ENCODE measurements at places on chromosomes 7 and 10.

DNA sequence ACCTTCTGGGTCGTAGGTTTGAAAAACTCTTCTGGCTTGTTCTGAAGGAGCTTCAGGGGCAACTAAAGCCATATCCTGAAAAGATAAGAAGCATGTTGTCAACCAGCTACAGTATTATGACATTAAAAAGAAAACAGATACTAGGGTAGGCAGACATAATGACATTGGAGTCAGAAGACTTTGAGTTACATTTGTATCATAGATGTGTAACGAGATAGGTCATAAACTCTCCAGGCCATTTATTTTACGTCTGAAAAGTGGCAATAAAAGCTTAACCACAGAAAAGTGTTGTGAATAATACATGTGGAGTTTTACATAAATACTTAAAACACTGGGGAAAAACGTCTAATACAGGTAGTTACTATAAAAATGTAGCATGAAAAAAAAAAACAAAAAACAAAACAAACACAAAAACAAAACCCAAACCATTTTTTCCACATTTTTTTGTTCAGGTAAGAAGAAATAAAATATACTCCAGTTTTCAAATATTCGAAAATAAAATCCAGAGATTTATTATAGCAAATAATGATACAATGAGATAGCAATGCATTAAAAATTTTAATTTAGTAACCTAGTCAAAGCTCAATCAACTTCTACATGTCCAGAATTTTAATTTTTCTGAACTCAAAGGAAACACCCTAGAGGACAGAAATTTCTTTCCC, 64.1 kb downstream of the MINDY3 start:
- no peak for DNase-seq

DNA sequence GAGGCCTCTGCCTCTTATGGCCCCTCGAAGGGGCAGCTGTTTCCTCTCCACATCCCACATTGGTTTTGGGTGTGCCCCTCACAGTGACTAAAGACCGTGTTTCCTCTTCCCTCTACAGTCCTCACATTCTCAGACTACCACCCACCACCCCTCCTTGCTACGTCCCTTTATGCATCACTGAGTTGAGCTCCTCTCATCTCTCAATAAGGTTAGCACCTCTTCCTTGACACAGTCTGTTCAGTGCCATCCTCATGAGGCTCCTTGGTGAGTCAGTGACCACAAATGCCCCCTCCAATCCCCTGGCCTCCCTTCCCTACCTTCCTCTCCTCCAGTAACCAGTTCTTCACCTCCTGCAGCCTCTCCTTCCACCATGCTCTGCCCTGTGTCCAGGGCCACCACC, 239.1 kb upstream of the MYO3A start:
- no peak for DNase-seq

DNA sequence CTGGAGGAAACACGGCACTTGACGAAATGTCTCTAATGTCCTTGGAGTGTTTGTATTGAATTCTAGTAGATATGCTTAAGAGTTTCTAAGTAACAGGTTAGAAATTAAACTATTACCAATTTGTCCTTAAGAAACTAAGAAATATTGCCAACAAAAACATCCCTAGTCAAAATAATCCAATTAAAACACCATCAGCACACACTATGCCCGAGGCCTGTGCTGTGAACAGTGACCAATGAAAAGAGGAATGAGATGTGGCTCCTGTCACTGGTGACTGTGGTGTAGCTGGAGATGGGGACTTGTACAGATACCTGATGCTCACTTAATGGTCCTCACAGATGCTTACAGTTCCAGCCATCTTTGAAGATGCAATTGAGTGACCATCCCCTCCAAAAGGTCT, 651.1 kb downstream of the SORCS3 start:
- DNase-seq: no peak

- DNase-seq: no peak
Measured at GRCh38 chr10:132883391-132883881, 58.9 kb downstream of the CFAP46 start.

DNA sequence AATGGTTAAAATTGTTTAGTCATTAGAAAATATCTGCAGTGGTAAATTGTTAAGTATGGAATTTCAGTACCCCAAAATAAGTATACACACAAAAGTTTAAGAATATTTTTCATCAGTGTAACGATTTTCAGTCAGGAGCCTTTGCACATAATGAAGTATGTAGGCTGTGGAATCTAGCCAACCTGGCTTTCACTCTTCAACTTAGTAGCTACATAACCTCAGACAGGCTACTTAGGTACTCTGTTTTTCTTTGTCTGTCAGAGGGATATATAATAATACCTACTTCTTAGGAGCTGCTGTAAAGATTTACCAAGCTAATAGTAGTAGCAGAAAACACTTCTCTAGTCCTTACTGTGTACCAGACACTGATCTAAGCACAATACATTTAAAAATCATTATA, 137.5 kb downstream of the ZEB1 start:
- no peak for DNase-seq

DNA sequence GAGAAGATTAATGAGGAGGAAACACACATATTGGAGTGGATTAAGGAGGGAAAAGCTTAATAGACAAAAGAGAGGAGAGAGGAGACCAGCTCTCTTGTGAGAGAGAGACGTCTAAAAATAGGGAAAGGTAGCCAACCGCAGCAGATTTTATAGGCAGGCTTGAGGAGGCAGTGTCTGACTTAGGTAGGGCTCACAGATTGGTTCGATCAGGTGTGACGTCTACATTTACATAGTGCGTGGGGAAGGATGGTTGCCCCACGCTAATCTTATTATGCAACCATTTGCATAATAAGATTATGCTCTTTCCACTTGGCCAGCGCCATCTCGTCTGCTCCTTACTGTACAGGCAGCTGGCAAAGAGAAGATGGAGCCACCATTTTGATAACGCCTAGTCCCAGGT, 122.0 kb downstream of the MARCHF5 start:
- no peak for DNase-seq

GRCh38 chr10:67438605-67439304, 257.2 kb downstream of the CTNNA3 start:
- DNase-seq: no peak

- DNase-seq: no peak
Measured at GRCh38 chr10:14184841-14185315, 145.8 kb downstream of the FRMD4A start.

GRCh38 chr7:74103219-74103772, 19.7 kb downstream of the LIMK1 start:
- no peak for DNase-seq

DNA sequence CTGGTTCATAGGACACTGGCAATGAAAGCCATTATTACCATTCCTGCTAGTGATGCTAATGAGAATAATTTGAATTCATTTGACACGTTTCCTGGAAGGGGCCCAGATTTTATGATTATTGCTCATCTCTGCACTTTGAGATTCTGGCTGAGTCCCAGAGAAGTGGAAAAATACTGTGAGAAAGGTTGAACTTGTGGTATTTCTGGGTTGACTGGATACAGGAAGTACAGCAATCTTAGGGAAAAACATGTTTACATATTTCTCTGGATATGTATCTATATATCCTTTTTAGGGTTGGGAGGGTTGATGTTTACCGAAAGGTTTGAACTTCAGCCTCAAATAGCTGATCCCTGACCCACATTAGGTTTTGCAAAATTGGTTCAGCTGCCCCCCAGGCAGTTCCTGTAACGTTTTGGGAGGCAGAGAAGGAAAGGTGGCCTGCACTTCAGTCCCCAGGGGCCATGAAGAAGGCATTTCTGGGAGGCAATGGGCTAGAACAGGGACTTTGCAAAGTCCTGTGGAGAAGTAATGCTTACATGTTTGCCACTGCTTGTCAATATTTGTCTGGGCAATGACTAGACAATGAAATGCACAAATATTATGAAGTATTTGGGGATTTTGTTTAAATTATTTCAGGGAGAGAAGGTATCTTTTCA, 253.7 kb upstream of the PITRM1 start:
- peak; percentile 81 for DNase-seq

DNA sequence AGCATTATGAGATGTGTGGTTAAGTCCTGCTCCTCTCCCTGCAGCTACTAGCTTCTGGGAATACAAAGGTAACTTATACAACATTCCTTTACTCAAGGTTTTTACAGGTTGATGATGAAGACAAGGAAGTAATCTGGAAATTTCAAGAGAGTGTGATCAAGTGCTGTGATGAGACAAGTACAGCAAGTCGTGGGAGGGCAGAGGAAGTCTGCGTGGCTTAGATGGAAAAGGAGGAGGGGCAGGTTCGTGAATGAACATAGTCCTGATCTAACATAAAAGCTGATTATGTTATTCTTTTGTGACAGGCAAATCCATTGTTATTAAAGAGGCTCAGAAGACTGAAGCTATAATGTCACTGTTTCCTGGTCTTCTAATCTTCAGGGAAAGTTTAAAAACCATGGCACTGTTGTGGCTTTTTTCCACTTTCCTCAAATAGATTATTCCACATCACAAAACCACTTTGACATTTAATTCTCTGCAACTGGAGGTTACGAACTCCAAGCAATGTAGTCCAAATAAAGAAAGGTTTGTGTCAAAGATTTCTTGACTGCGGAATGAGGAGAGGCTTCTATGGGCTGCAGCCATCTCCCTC, 84.1 kb downstream of the CPXM2 start:
- DNase-seq: no peak

- no peak for DNase-seq
Measured at GRCh38 chr10:69359594-69359993, 57.1 kb downstream of the TACR2 start.

- DNase-seq: peak; percentile 45
Measured at GRCh38 chr7:98360221-98361130, 40.4 kb downstream of the BAIAP2L1 start.

DNA sequence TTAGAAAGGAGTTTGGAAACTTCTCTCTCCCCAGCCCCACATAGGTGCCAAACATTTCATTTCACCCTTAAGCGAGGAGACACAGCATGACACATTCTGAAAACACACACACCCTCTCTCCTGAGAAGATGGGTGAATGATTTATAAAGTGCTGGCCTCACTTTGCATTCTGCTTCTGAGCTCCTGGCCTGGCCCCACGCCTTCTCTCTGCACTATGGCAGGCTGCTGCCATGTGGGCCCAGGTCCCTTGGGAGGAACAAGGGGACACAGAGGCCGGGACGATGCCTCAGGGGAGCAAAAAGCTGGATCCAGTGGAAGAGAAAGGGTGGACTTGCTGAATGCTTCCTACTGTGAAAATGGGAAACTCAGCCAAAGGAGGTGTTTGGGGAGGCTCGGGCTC, 56.0 kb downstream of the CPXM2 start:
- no peak for DNase-seq

GRCh38 chr7:135943134-135943879, 33.9 kb downstream of the MTPN start:
- no peak for DNase-seq

GRCh38 chr7:140519007-140519399, 39.7 kb upstream of the MKRN1 start:
- no peak for DNase-seq

- no peak for DNase-seq
Measured at GRCh38 chr7:1654738-1655475, 15.2 kb upstream of the ELFN1 start.

- DNase-seq: no peak
Measured at GRCh38 chr10:76871697-76872295, 765.8 kb downstream of the KCNMA1 start.

DNA sequence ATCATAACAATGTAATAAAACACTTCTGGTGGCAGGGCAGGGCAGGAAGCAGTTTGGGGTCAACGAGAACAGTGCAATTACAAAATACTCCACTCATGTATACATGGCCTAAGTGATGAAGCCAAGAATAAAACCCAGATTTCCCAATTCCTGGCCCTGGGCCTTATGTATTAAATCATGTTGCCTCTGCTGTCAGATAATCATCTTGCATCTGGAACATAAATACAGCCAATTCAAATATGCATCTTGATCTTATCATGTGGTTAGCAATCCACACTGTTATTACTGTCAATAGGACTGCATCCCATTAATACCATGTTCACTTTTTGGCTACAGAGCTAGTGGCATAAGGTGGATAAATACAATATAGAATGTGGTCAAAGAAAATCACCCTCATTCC, 186.5 kb upstream of the SLC25A13 start:
- DNase-seq: no peak

DNA sequence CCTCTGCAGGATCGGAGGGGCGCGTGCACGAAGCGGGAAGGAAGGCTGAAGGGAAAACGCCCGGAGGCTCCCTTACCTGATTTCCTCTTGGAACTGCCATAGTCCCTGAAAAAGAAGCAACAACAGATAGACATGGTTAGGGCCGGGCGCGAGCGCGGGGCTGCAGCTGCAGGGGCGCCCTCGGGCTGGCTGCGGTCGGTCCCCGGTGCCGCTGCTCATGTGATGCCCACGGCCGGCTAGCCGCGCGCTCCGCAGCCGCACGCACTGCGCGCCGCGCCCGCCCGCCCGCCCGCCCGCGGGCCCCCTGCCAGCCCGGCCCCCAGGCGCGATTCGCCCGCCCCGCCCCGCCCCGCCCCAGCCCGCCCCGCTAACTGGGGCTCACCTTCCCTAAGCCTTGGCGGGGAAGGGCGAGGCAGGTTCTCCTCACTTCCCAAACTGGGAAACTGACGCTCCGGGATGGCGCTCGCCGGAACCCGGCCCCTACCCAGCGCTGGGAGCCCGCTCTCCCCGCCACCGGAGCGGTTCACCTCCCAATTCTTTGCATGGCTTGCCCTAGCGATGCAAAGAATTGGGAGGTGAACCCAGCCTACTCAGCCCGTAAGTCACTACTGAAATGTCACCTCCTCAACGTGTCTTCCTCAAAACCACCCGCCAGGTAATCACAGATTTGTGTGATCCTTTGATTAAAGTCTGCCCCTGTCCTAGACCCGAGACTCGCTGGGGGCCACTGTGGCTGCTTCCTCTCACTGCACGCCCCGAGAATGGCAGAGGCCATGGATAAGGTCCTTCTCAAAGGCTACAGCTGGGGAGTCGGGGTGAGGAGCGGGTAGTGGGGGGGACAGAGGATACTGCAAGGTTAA, 162.2 kb downstream of the SH3PXD2A start:
- DNase-seq: no peak

- DNase-seq: no peak
Measured at GRCh38 chr10:5274795-5275194, 78.2 kb downstream of the AKR1C4 start.

DNA sequence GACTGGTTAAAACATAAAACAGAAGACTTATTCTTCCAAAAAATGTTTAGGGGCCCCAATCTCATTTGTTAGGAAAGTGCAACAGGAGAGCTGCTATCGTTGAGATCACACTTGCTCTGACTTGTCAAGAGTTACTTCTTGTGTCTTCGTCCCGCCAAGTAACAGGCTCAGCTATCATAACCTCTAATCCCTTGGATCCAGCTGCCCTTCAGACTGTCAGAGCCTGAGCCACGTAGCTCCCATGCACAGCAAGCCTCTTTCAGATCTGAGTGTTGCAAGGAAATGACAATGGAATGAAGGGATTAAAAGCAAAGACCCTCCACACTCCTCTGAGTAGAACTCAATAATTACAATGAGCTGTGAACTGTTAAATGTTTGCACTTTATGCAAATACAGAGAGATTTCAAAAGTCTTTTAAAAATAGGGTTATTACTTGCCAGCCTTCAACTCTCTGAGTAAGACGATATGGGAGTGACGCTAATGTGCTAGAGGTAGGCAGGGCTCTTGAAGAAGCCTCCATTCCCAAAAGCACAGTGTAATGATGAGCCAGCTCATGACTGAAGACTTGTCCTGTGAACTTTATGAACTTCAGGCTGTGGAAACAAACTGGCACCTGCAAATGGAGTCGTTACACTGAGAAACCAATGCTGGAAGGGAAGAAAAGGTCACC, 28.4 kb upstream of the CDK13 start:
- DNase-seq: no peak

GRCh38 chr10:46270086-46270811, 16.5 kb upstream of the ANTXRL start:
- DNase-seq: no peak

- no peak for DNase-seq
Measured at GRCh38 chr7:5231811-5232484, 41.9 kb downstream of the WIPI2 start.

Measured in HT-29 (cell line).